ENCODE measurements at places on chromosomes 2 and 18. TPM values are rescaled to one million over a fixed set of nuclear protein-coding genes. Genes with fewer than 3 reads are reported as not detected.

The SOCS6 gene
- 0.92 TPM for total RNA-seq

The KCNIP3 gene
- not detected for total RNA-seq

DNA sequence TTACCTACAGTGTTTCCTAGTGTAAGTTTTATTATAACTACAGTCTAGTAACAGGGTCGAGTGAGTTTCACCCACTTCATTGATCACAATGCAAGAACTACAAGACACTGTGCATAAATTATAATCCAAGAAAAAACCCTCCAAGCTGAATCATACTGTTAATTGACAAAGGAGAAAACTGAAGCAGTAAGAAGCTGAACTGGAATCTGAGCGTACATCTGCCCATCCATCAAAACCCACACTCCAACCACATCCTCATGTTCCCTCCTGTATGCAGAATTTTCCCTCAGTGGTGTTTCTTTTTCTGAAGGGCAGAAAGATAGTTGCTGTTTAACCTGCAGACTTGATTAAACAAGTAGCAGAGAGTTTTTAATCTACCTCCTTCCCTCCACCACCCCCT is 49.5 kb upstream of the KIDINS220 start:
- peaks cover 2% of the 10 kb centered on the region for H3K27me3 ChIP-seq
- no peak overlapping the region for H3K4me3 ChIP-seq
- peaks cover 4% of the 10 kb centered on the region for H3K4me1 ChIP-seq
- no peak for DNase-seq

DNA sequence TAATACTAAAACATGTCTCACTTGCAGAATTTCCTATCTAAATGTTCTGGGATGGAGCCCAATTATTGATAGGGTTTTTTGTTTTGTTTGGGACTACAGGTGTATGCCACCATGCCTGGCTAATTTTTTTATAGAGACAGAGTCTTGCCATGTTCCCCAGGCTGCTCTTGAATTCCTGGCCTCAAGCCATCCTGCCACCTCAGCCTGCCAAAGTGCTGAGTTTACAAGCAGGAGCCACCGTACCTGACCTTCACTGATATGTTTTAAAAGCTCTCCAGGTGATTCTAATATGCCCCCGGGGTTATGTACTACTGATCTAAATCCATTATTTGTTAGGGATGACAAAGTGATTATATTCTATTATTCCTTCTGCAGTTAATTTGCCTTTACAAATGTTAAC is 2.2 kb downstream of the ELAC1 start:
- H3K27ac ChIP-seq = no peak overlapping the region
- no peaks in the 10 kb centered on the region for H3K27me3 ChIP-seq
- H3K4me1 ChIP-seq = peaks cover 20% of the 10 kb centered on the region
- DNase-seq = no peak

The GPBAR1 gene
- 0.97 TPM for total RNA-seq

The CDK15 gene
- not detected for total RNA-seq

DNA sequence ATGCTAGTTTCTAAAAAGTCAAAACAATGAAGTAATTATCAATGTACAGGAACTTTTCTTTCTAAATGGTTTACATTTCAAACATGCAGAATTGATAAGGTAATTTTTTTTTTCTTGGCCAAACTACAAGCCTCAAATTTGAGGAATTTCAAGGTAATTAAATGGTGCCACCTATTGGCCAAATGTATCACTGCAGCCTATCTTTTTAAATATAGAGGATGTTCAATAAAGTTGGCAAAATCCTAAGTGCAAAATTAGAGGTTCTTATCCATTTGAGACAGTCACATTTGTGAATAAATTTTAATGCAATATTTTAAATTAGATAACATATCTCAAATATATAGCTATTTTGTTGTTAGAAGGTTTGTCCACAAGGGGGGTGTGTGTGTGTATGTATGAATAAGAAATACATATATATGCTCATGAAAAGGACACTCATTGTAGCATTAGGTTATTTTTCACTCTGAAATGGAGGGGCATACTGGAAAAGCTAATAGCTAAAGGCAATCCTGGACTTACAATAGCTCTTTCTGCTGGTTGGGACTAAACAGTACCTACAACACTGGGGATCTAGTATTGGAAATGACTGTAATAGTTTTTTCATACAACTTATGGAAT is 26.2 kb downstream of the MMADHC start:
- H3K27ac ChIP-seq = no peak overlapping the region
- H3K36me3 ChIP-seq = peaks cover 4% of the 10 kb centered on the region
- H3K4me1 ChIP-seq = peaks cover 2% of the 10 kb centered on the region
- no peak overlapping the region for H3K4me3 ChIP-seq
- DNase-seq = peak; percentile 50

GRCh38 chr2:10292033-10292432 is 10.7 kb upstream of the HPCAL1 start:
- no peak overlapping the region for H3K27ac ChIP-seq
- no peak overlapping the region for H3K4me3 ChIP-seq
- peaks cover 2% of the 10 kb centered on the region for H3K27me3 ChIP-seq
- no peak for DNase-seq
- peaks cover 4% of the 10 kb centered on the region for H3K36me3 ChIP-seq
- no peaks in the 10 kb centered on the region for H3K4me1 ChIP-seq

The MTA3 gene
- 33.4 TPM for total RNA-seq

- H3K27ac ChIP-seq = no peak overlapping the region
- no peak overlapping the region for H3K4me3 ChIP-seq
- peaks cover 4% of the 10 kb centered on the region for H3K27me3 ChIP-seq
- DNase-seq = no peak
These were observed 218.9 kb upstream of the COPS8 start for GRCh38 chr2:236866542-236867340.

DNA sequence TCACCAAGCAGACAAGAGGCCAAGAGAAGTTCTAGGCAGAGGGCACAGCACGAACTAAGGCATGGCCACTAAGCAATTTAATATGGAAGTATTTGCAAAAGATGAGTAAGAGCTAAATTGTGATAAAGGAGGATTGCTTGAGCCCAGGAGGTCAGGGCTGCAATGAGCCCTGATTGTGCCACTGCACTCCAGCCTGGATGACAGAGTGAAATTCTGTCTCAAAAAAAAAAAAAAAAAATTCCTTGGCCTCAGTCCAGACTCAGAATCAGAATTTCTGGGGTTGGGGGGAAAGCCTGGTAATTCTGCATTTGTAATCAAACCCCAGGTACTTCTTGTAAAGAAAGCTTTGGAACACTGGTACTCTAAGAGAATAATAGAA is 46.8 kb upstream of the RTN4 start:
- DNase-seq = no peak
- H3K27ac ChIP-seq = no peak overlapping the region
- H3K36me3 ChIP-seq = peaks cover 2% of the 10 kb centered on the region
- H3K27me3 ChIP-seq = no peaks in the 10 kb centered on the region

The RBKS gene
- total RNA-seq = 1.6 TPM

DNA sequence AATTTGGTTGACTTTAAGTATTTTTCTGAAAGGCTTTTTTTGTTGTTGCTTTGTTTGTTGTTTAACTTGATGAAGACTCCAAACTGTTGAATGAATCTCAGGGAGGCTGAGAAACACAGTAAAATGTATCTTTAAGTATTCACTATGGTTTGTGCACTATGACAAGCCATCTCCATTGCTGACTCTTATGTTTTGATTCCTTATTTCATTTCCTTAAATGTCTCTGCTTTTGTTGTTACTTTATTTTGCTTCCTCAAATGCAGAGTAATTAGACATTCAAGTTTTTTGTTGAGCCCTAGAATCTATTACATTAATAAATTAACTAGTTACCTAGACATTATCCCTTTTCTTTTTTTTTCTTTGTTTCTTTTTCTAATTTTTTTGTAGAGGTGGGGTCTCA is 46.3 kb upstream of the SLC39A10 start:
- H3K4me1 ChIP-seq = peaks cover 12% of the 10 kb centered on the region
- H3K4me3 ChIP-seq = no peak overlapping the region
- no peak for DNase-seq
- H3K36me3 ChIP-seq = peaks cover 3% of the 10 kb centered on the region
- H3K27ac ChIP-seq = no peak overlapping the region
- H3K27me3 ChIP-seq = no peaks in the 10 kb centered on the region

- no peak overlapping the region for H3K4me3 ChIP-seq
- no peaks in the 10 kb centered on the region for H3K4me1 ChIP-seq
These were observed 691.3 kb downstream of the TSN start for GRCh38 chr2:122446761-122447160.

DNA sequence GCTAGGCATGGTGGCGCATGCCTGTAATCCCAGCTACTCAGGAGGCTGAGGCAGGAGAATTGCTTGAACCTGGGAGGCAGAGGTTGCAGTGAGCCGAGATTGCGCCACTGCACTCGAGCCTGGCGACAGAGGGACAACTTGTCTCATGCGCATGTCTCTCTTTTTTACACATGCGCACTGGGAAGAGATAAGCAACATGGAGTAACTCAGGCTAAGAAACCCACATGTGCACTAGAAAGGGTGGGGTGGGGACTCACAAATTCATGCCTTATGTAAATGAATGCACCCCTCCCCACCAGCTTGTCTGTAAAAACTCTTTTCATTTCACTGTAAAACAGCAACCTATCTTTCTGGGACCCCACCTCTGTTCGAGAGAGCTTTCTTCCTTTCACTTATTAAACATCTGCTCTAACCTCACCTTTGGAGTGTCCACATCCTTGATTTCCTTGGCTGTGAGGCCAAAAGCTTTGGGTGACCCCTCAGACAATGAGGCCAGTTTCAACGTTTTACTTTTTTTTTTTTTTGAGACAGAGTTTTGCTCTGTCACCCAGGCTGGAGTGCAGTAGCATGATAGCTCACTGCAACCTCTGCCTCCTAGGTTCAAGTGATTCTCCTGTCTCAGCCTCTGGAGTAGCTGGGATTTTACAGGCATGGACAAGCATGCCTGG is 91.6 kb upstream of the RMP24 start:
- H3K36me3 ChIP-seq = no peaks in the 10 kb centered on the region
- H3K27ac ChIP-seq = no peak overlapping the region
- peaks cover 4% of the 10 kb centered on the region for H3K27me3 ChIP-seq
- DNase-seq = no peak
- H3K4me3 ChIP-seq = no peak overlapping the region

DNA sequence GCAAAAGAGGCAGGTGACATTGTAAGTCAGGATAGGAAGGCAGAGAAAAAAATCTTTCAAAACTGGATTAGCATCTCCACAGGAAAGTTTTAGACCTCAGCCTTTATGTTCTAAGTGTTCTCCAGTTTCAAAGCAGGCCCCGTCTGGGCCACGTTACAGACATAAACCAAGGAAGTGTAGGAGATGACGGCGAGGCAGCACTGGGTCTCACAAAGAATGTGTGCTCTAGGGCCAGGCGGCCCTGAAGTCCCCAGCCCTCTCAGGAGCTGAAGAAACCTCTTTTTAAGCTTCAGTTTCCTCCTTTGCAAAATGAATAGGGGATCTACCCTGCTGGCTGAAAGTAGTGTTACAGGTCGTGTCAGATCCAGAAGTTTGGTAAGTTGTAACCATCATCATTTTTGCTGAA is 81.7 kb downstream of the SPRED2 start:
- no peak overlapping the region for H3K27ac ChIP-seq
- peaks cover 16% of the 10 kb centered on the region for H3K4me1 ChIP-seq
- no peak overlapping the region for H3K4me3 ChIP-seq
- peaks cover 7% of the 10 kb centered on the region for H3K27me3 ChIP-seq

The PIEZO2 gene
- not detected for total RNA-seq

- DNase-seq = no peak
- no peaks in the 10 kb centered on the region for H3K27me3 ChIP-seq
- peaks cover 6% of the 10 kb centered on the region for H3K4me1 ChIP-seq
- H3K4me3 ChIP-seq = no peak overlapping the region
These were observed 285.9 kb downstream of the FBXO15 start for GRCh38 chr18:73861771-73862170.

DNA sequence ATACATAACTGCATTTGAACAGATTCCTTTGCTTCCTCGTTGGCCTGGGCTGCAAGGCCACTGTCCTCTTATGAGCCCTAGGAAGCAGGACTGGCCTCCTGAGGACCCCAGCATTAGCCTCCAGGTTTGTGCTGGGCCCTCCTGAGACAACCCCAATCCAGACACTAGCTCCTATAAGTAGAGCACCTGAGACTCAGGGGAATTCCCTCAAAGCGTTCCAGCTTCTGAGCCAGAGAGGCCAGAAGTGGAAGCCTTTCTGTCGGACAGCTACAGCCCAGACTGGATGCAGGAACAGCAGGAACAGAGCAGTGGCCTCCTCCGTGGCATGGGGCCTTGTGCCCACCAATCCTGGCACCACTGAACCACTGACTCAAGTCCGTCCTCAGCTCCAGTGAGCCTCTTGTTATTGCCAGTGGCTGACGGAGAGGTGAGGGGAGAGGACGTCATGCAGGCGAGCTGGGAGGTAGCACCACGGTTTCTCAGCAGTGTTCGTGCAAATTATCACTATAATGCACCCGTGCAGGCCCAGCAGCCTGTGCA is 67.2 kb downstream of the NPAS2 start:
- no peak overlapping the region for H3K27ac ChIP-seq
- H3K4me3 ChIP-seq = no peak overlapping the region
- H3K4me1 ChIP-seq = peaks cover 6% of the 10 kb centered on the region
- H3K36me3 ChIP-seq = no peaks in the 10 kb centered on the region
- no peaks in the 10 kb centered on the region for H3K27me3 ChIP-seq
- DNase-seq = no peak

The FBXO48 gene
- total RNA-seq = 2.6 TPM

DNA sequence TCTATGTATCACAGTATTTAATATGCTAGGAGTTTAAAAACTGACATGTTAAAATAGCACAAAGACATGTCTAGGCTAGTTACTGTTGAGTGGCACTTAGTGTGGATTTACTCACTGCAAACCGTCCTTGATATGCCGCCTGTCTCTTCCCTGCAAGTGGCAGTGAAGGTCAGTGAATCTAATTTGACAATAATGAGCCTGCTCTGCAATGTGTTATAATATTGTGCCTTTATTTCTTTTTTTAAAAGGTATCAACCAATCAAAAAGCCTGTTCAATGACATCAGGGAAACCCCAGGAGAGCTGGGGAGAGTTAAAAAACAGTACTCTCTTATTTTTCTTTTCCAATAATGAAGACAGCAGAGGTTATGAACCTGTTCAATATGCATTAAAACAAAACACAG is 384.1 kb downstream of the ERBB4 start:
- H3K4me3 ChIP-seq = no peak overlapping the region
- no peaks in the 10 kb centered on the region for H3K4me1 ChIP-seq
- H3K27ac ChIP-seq = no peak overlapping the region
- H3K27me3 ChIP-seq = no peaks in the 10 kb centered on the region
- DNase-seq = no peak

The CEBPZOS gene
- 36.0 TPM for total RNA-seq

DNA sequence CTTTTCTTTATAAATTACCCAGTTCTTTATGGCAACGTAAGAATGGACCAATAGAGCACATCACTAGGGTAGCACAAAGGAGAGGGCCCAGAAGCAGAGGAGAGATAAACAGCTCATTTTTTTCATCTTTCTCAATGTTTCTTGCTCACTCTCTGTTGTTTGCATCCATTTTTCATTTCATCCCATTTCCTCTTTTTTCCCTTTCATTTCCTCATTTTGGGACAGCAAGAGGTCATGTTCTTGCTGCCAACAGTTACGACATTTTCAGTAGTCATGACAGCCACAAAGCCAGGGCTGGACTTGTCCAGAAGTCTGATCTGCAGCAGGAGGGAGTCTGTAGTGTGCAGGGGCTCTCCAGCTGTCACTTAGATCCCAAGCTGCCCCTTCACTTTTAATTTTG is 52.7 kb upstream of the CYP1B1 start:
- no peaks in the 10 kb centered on the region for H3K27me3 ChIP-seq
- no peak overlapping the region for H3K27ac ChIP-seq
- DNase-seq = no peak
- peaks cover 3% of the 10 kb centered on the region for H3K4me1 ChIP-seq
- H3K4me3 ChIP-seq = no peak overlapping the region
- H3K36me3 ChIP-seq = no peaks in the 10 kb centered on the region
